ENCODE measurements at places on chromosomes 1 and 21.
A peak's percentile ranks its signal among the peaks of the same experiment; 100 is the strongest.

DNA sequence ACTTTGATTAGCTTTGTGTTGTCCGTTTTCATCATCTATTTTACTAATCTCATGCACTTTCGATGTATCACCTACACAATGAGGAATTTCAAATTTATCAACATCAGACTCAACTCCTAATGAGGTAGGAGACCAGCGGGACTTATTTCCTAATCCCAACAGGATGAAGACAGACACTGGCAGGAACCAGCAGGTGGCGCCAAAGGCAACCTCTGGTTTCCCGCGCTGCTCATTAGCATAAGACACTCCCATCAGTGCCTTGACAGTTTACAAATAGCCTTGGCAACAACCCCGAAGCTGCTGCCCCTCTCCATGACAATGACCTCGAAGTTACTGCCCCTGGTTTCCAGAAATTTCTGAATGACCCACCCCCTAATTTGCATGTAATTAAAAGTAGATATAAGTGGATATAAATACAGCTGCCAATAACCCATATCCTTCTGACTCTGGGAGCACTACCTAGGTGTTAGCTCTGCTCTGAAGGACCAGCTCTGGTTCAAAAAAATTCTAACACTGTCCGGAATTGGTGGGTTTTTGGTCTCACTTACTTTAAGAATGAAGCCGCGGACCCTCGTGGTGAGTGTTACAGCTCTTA lies 974.8 kb downstream of the ADGRL2 start:
- no peak for DNase-seq

GRCh38 chr1:155892796-155893195 lies 18.4 kb downstream of the RIT1 start:
- no peak for DNase-seq

GRCh38 chr1:33692206-33693188 lies 171.4 kb upstream of the HMGB4 start:
- DNase-seq, result no peak

GRCh38 chr1:150118716-150119115 lies 31.0 kb upstream of the PLEKHO1 start:
- no peak for DNase-seq

DNA sequence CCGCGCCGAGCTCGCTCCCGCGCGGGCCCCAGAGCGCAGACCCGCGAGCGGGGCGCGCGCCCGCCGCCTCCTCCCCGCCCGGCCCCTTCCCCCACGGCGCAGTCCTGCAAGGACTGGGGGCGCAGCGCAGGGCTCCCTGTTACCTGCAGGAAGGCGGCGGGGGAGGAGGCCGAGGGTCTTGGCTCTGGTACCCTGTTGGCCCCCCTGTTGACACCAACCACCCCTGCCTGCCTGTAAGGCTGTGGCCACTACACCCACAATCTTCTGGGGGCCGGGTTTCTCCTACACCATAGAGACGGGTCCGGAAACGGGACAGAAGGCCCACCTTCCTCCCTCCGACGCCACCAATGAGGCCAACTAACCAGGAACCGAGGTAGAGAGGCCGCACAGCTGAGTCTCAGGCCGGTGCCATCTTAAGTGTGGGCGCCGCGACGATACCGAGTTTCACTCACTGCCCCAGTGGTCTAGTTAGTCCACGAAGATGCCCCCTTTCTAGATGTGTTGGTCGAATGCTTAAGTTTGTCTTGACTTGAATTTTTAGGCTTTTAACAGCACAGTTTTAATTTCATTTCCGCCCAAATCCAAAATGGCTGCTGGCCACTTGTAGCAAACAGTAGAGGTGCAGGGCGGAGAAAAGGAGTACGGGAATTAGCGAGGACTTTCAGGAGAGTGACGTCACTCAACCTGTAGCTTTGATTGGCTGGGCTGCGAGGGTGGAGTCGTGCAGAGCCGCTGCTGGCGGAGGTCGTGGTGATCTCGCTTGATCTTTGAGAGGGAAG lies at the start of gene SCYL3:
Gene SCYL3 (minus strand): TSS at position 252 of the 779 bp plus-strand sequence. CDS start 5,056 bp downstream, outside the sequence.
- peak; percentile 97 for DNase-seq

- DNase-seq, result no peak
These were observed 275.4 kb upstream of the USP24 start for GRCh38 chr1:55490547-55490946.

DNA sequence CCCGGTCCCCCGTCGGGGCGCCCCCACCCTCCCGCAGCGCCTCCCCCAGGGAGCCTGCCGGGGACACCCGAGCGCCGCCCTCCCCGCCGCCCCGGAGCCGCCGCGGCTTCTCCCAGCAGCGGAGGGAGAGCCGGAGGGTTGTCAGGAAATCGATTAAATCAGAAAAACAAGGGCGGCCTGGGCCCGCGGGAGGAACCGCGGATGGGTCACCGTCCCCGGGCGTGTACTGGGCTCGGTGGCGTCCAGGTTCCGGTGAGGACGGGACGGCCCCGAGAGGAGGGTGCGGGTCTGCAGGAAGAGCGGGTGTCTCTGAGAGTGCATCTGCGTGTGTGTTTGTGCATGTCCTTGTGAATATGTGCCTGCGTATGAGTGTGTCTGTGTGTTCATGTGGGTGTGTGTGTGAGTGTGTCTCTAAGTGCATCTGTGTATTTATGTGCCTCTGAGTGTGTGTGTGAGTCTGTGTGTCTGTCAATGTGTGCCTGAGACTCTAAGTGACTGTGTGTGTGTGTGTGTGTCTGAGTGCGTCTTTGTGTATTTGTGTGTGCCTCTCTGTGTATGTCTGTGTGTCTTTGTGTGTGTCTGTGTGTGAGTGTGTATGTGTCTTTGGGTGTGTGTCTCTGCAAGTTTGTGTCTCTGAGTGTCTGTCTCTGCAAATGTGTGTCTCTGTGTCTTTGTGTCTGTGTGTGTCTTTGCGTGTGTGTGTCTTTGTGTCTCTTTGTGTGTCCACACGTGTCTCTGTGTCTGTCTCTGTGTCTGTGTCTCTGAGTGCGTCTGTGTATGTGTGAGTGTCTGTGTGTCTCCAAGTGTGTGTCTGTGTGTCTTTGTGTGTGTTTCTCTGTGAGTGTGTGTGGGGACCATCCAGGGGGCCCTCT lies 1.1 kb downstream of the SPSB1 start:
- no peak for DNase-seq

- no peak for DNase-seq
These were observed 132.2 kb downstream of the SYT2 start for GRCh38 chr1:202578001-202578504.

DNA sequence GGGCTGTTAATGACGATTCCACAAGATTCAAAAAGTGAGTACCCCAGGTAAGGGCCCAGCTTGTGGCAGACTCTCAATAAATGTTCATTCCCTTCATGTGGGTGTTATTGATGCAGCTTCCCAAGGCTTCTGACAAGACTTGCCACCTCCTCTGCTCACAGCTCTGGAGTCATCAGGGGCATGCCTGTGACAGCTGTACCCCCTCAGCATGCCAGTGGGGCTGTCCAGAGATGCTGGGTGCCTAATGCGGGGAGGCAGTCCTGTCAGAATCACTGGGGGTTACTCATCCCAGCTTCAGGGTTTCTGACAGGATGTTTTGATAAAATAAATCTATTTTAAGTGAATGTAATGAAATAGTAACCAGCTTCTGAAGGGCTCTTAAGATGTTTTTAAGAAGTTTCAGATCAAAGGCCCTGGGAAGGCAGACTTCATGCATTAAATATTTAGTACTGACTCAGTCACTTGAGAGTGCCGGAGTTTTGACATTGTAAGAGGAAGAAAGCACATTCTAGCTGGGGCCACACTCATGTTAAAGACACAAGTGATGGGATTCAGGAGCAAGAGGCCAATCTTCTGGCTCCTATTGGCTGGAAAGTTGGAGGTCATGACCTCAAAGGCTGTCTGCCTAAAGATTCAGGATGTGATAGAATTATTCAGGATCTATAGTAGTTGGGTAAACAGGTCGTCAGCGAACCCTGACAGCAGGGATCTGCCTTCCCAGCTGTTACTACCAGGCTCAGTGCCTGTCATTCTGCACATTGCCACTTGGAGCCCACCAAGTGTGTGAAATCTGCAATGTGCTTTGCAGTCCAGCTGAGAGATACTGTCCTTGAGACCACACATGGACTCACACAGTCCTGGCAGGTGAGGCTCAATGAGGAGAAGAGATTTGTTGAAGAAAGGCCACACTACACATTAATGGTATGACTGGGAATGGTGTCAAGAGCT lies 239.6 kb upstream of the BEND5 start:
- DNase-seq, result no peak

DNA sequence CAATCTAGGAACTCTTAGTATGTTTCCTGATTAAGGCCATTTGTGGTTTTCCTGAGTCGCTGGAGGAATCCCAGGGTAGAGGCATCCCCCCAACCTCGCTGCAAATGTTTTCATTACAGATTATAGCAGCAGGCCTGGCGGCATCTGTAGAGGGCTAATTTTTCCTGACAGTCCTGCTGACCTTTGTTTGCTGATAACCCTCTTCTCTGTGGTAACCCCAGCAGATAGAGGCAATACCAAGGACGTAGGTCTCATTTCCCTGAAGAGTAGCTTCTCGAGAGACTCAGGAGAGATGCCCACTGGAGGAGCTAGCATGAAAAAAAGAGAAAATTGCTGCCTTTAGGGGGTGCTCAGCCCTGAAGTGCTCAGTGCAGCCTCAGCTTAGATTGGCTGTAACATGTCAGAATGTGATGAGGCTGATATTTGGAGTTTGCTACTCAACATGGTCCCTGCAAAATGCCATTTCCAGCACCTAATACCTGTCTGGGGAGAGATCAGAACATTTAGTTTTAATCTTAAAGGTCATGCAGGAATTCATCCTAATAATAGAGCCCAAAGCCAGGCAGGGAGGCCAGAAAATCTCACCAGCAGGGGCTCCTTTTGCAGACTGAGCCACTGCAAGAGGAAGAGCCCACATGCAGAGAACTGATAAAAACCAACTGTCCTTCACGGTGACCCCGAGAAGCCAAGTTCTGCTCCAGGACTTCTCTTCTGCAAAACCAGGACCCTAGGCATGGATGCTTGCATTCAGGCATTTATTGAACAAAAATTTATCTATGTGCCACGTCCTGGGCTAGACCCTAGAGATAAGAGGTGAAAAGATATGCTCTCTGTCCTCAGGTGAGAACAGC lies 184.5 kb downstream of the KAZN start:
- DNase-seq, result peak; percentile 25

GRCh38 chr1:221781102-221781755 lies 39.3 kb upstream of the DUSP10 start:
- no peak for DNase-seq

DNA sequence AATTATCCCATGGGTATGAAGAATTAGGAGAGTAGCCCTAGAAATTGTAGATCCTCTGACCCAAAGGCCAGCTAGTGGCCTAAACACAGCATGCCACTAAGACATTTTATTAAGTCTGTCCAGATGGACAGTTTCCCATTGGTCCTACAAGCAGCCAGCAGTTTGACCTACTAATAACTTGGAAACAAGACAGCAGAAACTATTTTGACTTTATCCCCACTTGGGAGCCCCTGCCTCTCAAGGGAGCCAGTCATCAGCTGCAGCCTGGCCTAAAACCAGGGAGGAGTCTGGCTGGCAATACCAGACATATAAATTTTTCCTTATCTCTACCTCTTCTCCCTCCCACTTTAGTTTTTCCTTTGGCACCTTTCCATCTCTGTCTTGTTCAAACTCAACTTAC lies 222.6 kb upstream of the KCTD3 start:
- DNase-seq, result no peak

DNA sequence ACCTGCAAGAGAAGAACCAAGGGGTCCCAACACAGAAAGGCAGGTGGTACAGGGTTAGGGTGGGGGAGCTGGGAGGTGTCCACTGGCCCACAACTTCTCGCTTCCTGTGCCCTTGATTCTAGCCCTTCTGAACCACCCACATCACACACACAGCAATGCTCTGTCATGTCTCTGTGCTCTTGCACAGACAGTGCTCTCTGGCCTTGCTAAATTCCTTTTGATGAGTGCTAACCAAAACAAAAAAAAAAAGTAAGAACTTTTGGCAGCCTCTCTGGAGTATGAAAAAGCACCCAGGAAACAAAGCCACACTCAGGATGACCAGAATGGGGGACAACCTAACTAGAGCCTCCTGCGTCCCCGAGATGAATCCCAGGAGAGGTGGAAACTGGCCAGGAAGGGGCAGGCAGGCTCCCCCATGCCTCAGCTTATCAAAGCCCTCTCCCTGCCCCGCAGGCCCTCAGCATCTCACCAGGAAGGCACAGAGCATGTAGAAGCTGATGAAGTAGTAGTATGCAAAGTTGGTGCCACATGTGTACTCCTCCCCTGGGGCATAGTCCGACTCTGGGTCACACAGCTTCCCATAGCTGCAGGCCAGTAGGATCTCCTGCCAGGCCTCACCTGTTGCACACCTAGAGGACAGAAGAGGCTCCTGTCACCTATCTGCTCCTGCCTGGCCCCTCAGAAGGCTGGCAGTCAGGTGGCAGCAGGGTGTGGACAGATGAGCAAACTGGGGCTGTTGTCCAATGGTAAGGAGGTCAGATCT lies 27.2 kb upstream of the KIF21B start:
- DNase-seq, result no peak

GRCh38 chr1:78370356-78370755 lies 120.4 kb upstream of the PTGFR start:
- no peak for DNase-seq

- DNase-seq, result no peak
These were observed 401 bp downstream of the WNT9A start for GRCh38 chr1:227947386-227947675.

DNA sequence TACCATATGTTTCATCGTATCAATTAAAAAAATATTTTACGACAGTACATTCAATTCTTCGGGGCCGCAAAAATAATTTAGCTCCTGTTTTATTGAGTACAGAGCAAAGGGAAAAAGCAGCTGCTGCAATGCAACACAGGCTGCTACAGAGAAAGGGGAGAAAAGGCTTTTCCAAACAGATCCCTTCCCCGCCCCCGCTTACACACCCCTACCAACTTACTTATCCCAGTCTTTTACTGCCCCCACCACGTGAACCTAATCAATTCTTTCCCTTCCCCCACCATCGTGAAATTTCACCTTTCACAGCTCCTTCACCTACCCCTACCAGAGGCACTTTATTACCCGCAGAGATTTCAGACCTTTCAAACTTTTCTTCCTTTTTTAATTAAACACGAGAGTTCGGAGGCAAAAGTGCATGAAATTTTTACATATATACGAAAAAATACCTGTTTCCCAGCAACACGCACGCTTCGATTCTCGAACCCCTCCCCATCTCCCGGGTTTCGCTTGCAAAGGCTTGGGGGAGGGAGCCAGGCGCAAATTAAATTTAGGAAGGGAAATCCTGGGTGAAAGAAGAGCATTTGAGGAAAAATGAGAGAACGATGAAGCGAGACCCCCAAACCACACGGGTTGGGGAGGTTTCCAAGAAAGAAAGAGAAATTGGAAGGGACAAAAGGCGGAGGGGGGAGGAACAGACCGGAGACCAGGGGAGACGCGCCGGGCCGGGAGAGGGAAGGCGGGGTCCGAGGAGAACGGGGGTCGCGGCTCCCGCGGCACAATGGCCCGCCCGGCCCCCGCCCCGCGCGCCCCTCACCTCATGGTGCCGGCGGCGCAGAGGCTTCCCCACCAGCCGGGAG lies 823 bp downstream of the ENAH start:
- no peak for DNase-seq

DNA sequence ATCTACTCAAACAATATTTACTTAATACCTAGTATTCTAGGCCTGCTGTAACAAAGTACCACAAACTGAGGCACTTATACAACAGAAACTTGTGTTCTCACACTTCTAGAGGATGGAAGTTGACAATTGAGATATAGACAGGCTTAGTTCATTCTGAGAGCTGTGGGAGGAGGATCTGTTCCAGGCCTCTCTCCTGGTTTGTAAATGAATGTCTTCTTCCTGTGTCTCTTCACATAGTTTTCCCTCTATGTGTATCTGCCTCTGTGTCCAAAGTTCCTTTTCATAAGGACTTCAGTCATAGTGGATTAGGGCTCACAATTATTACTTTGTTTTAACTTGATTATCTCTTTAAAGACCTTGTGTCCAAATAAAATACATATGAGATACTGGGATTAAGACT lies 251.1 kb downstream of the COL11A1 start:
- DNase-seq, result no peak

GRCh38 chr1:41108696-41109275 lies 87.3 kb upstream of the SLFNL1 start:
- DNase-seq, result no peak

Data from hematopoietic multipotent progenitor cell treated with erythropoietin and hydrocortisone succinate and interleukin-3 and kit ligand, for 17 days (in vitro differentiated cells).